ENCODE measurements at places on chromosomes 7 and 10.

- no peak for DNase-seq
Observed at GRCh38 chr7:140649556-140650205, 9.1 kb upstream of the DENND2A start.

DNA sequence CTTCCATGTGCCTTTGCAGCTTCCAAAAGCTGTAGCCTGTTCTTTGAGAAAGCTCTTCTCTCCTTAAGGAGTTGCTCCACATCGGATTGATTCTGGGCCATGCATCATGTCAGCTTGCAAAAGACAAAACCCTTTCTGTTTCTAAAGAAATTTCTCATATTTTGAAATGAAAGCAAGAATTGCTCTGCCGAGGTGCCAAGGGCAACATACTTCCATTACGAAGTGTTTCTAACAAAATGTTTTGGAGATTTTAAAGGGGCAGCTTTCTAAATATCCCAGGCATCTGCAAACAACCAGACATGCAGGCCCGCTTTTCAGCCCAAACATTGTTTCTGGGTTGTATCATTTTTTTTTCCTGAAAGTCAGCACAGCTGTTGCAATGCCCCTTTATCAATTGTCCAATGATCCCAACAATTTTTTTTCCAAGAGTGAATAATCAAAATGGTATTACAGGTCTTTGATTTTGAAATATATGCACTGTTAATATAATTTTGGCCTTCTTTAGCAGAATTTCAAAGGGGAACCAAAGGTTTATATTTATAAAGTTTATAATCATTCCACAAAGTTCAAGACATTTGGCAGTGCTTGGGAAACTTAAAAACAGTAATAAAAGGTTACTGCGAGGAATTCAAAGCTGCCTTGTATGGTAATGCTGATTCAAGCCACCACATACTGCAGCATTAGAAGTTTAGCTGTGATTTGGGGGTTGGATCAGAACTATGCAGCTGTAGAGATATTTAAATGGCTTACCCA lies 61.0 kb downstream of the TES start:
- DNase-seq: no peak

DNA sequence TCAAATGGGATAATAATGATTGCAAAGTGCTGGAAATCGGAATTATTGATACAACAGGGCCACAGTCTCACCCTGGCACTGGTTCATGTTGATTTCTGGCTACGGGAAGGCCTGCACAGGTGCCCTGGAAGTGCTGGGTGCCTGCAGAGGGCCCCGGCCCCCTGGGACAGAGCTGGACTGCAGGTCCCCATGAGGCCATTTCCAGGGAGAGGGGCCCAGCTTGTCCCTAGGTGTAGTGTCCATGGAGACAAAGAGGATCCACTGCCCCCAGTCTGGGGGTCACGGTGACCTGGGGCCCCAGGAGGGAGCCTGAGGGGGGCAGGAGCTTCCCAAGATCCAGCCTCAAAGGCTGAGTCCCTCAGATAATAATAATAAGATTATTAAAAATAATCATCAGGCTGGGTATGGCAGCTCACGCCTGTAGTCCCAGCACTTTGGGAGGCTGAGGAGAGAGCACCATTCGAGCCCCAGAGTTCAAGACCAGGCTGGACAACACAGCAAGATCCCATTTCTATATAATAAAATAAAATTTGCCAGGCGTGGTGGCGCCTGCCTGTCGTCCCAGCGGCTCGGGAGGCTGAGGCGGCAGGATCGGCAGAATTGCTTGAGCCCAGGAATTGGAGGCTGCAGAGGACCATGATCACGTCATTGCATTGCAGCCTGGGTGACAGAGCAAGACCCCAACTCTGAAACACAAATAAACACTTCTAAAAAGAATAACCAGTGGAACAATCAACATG lies 98.1 kb downstream of the MICALL2 start:
- no peak for DNase-seq

DNA sequence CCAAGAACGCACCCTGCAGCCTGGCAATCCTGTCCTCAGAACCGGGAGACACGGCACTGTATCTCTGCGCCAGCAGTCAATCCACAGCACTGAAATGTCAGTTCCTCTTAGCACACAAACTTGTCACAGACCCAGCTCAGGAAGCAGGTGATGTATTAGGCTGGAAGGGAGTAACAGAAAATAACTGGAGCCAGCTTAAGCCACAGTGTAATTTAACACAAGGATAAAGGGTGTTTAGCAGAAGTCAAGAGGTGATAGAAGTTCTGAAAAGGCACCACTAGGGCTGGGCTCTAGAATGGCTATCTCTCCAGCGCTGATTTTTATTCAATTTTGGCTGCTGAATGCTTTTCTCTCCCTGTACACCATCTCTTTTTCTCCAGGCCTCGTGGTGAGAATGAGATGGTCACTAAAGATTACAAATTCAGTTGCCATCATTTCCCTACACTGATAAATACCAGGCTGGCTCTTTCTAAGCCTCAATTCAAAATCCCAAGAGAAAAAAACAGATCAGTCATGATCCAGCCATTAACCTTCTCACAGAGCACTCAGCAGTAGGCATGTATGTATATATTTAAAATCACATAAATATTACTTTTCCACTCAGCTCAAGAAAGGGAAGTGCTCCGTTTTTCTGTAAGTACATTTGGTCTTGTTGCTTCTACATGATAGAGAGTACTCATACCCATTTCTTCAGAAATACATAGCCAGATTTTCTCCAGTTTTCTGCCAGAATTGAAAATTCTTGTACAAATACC lies 102.7 kb upstream of the PRSS1 start:
- DNase-seq: no peak

All from NCI-H1092 treated with DMSO at 0.1 percent for 48 hours (cell line).